ENCODE measurements at places on chromosomes 5 and 9. TPM values are rescaled to one million over a fixed set of nuclear protein-coding genes. Genes with fewer than 3 reads are reported as not detected.
A peak's percentile ranks its signal among the peaks of the same experiment; 100 is the strongest.

CRHBP gene
- 0.32 TPM for total RNA-seq

MSX2 gene
- 2.8 TPM for total RNA-seq

GOLM1 gene
- 7.5 TPM for total RNA-seq

F2RL2 gene
- total RNA-seq = 0.09 TPM

GRXCR2 gene
- total RNA-seq = 1.9 TPM

GRCh38 chr9:34437006-34437925, 21.1 kb downstream of the FAM219A start:
- DNase-seq = peak; percentile 31

DNA sequence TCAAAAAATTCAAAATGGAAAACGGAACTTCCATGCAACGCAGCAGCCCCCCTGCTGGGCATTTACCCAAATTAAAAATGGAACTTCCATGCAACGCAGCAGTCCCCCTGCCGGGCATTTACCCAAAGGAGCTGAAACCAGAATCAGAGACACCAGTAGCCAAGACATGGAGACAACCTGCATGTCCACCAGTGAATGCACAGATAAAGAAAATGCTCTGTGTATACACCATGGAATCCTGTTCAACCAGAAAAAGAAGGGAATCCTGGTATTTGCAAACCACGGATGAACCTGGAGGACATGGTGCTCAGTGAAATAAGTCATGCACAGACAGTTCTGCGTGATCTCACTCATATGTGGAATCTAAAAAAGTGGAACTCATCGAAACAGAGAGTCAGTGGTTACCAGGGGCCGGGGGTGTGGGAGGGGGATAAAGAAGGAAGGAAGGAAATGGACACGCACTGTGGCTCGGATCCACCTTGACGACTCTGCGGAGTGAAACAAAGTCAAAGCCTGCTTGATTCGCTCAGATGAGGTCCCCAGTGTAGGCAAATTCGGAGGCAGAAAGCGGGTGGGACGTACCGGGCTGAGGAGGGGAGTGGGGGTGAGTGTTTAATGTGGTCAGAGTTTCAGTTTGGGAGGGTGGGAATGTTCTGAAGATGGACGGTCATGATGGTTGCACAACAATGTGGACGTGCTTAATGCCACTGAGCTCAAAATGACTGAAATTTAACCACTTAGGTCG, 40.2 kb upstream of the EXOC3 start:
- no peak for DNase-seq

GRCh38 chr9:109150925-109151545, 16.0 kb downstream of the FRRS1L start:
- no peak for DNase-seq

DNA sequence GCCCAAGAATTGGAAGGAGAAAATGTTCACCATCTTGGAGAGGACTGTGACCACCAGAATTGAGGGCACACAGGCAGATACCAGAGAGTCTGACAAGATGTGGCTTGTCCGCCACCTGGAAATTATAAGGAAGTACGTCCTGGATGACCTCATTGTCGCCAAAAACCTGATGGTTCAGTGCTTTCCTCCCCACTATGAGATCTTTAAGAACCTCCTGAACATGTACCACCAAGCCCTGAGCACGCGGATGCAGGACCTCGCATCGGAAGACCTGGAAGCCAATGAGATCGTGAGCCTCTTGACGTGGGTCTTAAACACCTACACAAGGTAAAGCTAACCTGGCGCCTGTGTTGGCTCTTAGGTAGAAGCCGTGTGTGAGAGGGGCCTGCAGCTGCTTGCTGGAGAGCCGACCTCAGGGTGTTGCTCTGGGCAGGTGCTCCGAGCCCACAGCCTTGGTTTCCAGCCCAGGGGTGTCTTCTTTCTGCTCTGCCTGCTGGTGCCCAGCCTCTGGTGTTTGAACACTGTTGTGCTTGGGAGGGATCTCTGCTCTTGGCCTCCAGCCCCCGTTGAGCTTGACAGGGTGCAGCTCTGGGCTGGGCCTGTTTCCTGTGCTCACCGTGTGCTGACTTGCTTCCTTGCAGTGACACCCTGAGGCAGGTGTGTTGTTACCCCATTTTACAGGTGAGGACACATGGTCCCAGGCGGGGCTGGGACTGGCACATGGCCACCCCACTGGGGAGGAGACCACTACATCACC, 10.9 kb downstream of the EXOC3 start:
- DNase-seq = peak; percentile 11

GRCh38 chr9:68793605-68794343, 88.7 kb downstream of the PIP5K1B start:
- no peak for DNase-seq

- DNase-seq = no peak
These were observed 80.9 kb downstream of the PPP2R2B start for GRCh38 chr5:146797658-146798057.

DNA sequence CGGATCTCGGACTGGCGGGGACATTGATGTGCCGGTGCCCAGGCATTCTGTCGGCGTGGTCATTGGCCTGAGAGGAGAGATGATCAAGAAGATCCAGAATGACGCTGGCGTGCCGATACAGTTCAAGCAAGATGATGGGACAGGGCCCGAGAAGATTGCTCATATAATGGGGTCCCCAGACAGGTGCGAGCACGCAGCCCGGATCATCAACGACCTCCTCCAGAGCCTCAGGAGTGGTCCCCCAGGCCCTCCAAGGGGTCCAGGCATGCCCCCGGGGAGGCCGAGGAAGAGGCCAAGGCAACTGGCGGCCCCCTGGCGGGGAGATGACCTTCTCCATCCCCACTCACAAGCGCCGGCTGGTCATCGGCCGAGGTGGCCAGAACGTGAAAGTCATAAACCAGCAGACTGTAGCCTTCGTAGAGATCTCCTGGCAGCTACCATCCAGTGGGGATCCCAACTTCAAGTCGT, 106.5 kb upstream of the MTAP start:
- no peak for DNase-seq

- no peak for DNase-seq
These were observed 35.2 kb downstream of the MACIR start for GRCh38 chr5:103293719-103294118.

All from left cardiac atrium (tissue), 4 donors.